COLO829 (cell line): ENCODE measurements at places on chromosomes 3 and 15.

DNA sequence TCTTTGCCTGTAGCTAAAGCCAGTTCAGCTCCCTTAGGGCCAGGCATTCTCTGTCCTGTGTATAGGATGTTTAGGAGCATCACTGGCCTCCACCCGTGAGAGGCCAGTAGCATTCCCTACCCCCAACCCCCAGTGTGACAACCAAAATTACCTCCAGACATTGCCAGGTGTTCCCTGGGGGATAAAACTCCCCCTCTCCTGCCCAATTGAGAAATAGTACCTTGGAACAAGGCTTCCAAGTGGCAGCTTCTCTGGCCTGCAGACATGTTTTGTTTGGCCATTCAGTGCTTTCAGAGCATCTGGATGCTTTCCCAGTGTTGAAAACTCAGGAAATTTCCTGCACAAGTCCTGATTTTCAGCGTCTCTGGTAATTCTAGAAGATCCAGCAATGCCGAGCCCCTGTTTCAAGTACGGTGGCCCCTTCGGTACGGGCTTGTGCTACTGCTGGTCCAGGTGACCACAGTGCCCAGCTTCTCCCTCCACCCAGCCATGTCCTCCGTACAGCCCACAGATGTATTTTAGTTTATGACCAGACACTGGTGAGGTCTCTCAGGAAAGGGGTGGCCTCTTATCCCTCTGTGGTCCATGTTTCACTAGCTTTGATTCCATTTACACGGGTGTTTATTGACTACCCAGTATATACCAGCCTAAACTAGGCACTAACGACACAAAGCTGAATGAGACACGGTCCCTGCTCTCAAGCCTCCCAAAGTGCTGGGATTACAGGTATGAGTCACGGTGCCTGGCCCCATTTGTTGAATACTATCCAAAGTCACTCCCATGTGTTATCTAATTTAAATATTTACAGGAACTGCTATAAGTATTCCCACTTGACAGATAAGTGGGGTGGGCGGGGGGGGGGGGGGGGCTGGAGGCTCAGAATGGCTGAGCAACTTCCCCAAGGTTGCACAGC is 125.4 kb upstream of the RAD18 start:
- no peak for DNase-seq

GRCh38 chr3:31132132-31132769 is 237.8 kb upstream of the GADL1 start:
- peak; percentile 49 for DNase-seq

DNA sequence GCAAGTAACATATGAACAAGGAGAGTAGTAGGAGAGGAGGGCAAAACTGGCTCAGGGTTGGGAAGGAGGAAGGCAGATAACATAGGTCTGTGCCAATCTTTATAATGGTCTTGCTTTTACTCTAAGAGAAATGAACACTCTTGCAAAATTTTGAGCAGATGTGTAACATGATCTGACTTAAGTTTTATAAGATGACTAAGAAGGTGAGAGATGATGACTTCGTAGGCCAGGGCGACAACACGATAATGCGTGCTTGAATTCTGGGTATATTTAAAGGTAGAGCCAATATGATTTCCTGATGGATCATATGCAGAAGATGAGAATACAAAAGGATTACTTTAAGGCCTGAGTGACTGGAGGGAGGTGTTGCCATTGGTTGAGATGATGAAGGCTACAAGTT is 265.4 kb upstream of the KCNMB2 start:
- no peak for DNase-seq

GRCh38 chr15:53665930-53666329 is 93.5 kb downstream of the WDR72 start:
- DNase-seq: no peak

- no peak for DNase-seq
These were observed 983 bp upstream of the ALDH1A3 start for GRCh38 chr15:100878648-100879047.

GRCh38 chr15:78418686-78419085 is 19.3 kb upstream of the IREB2 start:
- DNase-seq: no peak

DNA sequence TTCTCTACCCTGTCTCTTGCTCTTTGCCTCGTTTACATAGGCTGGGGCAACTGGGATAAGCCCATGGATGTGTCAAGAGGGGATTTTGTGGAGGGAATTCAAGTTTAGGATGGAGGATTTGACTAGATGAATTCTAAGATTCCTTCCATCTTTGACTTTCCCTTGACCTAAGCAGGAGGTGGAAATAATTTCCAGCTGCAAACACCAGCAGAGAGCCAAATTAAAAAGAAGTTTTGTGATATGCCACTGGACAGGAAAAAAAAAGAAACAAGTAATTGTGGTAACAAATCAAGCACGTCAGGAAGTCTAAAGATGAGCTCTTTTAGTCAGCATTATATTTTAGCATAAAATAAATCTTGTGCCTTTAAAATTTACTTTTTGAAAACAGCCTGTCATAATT is 49.8 kb downstream of the KCNMB2 start:
- no peak for DNase-seq

- peak; percentile 85 for DNase-seq
These were observed at the start of gene EPHA3 for GRCh38 chr3:89107461-89108290. Gene EPHA3, plus strand, starts transcription at chr3:89107621. Its CDS starts 128 bp downstream, at chr3:89107749.

DNA sequence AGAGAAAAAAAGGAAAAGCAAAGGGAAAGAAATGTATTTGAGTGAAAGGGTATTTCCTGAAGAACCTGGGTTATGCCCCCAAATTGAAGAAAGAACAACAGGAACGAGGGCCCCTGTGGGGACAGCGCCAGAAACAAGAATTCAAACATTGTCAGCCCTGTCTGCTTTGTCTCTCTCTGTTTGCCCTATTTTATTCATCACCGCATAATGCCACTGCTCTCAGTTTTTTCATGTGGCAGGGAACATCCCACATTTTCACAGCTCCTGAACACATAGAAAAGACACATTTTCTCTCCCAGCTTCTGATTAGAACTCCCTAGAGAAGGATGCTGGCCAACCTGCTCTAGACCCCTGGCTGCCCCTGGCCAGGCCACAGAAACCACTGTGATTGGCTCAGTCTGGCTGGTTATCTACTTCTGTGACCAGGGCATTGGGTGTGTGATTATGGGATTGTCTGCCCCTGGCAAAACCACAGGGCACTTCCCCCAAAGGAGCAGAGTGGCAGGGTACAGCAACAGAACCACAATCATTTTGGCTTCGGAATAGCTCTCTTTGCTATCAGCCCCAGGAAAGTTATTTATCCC is 31.3 kb upstream of the CCDC54 start:
- DNase-seq: no peak

GRCh38 chr3:85075663-85076062 is 116.9 kb downstream of the CADM2 start:
- no peak for DNase-seq

GRCh38 chr3:188720636-188721035 is 451.1 kb upstream of the TPRG1 start:
- no peak for DNase-seq

DNA sequence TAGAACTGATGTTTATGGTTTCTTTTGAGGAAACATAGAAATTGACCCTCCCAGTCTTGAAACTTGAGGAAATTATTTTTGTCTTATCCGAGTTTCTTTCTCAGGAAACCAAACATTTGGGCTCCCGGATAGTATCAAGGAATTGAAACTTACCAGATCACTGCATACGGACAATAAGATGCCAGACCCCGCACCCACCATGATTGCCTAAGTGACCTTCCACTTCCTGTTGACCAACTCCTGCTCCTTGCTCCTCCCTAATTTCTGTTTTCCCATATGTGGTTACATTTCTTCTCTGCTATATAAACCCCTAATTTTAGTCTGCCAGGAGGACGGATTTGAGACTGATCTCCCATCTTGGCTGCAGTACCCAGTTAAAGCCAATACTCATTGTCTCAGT is 118.4 kb upstream of the TPRG1 start:
- DNase-seq: no peak

GRCh38 chr15:91040856-91041255 is 18.5 kb upstream of the VPS33B start:
- no peak for DNase-seq

DNA sequence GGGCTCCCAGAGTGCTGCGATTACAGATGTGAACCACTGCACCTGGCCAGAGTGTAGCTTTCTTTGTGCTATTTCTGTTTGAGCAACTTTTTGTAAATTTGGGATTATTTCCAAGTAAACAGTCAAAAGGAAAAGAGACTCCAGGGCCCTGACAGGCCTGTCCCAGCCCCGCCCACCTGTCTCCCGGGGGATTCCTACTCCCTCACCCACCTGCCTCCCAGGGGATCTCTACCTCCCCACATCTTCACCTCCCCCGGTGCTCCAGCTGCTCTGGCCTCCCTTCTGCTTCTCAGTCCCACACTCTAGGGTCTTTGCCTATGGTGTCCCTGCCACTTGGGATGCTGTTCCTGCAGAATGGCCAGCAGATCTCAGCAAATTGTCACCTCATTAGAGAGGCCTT is 7.0 kb downstream of the RHCG start:
- DNase-seq: no peak

GRCh38 chr3:180959691-180960090 is 29.8 kb downstream of the DNAJC19 start:
- DNase-seq: no peak

DNA sequence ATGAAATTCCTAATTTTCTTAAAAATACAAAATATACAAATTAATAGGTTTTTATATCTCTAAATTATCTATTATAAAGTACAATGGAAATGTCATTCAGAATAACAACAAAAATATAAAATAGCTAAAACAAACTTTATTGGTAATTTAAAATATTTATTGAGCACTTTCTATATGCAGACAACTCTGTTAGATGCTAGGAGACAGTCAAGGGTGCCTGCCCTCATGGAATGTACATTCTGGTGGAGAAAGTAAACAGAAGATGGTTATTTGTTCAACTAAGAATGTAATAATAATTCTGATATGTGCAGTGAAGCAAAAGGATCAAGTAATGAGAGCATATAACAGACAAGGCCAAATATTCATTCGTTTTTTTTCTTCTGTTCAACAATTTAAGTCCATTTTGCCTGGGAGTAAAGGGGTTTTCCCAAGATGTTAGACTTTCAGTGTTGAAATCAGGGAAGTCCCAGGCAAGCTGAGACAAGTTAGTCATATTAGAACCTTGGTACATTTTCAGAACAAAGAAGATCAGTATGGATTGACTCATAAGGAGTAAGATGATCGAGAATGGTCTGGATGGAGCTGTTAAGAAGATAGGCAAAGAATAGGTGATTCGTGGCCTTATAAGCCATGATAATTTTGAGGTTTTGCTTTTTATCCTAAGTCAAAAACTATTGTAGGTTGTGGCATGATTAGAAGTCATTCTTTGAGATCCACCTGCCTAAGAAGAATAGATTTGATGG is 150.2 kb upstream of the MLF1 start:
- no peak for DNase-seq

GRCh38 chr3:98583766-98584165 is 9.6 kb downstream of the CPOX start:
- no peak for DNase-seq

- no peak for DNase-seq
These were observed 2.9 kb downstream of the RAB43 start for GRCh38 chr3:129118745-129119144.

DNA sequence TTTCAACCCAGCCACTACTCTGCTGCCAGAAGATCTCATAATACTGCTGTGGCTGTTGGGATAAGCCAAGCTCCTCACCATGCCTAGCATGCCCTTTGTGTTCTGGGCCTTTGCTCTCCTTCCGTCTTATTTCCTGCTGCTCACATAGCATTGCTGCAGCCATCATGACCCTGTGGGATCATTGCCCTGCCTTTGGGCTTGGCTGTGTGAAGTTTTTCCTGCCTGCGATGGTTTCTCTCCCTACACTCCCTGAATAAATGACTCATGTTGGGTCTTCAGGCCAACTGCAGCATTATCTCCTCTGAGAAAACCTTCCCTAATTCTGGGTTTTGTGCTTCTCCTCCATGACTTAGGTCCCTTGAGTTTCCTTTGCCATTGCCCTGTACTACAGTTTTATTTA is 20.8 kb upstream of the TRA2B start:
- no peak for DNase-seq

DNA sequence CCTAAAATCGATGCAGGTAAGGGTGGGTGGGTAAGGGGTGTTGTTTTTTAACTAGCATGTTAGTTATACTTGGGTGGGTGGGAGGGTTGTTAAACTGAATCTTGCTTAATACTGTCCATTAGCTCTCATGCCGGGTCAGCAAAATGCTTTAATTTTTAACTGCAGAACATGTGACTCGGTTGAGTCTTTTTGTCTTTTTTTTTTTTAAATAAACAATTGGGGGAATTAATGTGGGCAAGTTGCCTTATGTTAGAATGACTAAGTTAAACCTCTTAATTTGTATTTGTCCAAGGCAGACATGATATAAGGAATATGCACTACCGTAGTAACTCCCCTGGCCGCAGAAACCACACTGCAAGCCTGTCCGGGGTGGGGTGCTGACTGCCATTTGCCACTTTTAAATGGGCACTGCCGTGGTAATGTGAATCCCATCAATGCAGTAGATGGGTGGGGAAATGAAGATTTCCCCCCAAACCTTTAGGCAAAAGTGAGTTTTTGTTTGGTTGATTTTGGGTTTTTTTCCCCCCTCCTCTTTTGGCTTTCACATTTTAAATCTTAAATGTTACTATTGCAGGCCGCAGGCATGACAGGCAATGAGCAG is 54.3 kb upstream of the CCR4 start:
- DNase-seq: no peak

DNA sequence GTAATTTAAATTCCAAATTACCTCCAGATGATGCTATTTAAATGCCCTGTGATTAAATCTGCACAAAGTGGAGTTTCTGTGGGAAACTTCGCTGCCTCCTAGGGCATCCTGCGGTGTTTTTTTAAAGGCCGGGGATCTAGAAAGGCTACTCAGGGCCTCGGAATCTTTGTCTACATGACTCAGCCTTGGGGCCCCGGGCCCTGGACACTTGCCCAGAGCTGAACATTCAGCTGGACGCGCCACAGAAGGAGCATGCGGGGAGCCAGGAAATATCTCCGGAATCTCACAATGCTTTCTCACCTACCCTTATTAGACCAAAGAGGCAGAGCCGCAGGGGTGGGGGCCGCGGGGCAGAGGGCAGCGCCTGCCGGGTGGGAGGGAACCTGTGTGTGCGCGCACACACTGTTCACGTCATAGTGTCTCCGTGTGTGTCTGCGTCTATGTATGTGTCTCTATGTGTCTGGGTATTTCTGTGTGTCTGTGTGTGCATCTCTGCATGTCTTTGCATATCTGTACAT is 145.5 kb upstream of the TPM1 start:
- DNase-seq: peak; percentile 76

GRCh38 chr3:172456404-172456803 is 8.1 kb upstream of the GHSR start:
- DNase-seq: no peak

- DNase-seq: no peak
These were observed 45.7 kb downstream of the EHHADH start for GRCh38 chr3:185207931-185208746.

DNA sequence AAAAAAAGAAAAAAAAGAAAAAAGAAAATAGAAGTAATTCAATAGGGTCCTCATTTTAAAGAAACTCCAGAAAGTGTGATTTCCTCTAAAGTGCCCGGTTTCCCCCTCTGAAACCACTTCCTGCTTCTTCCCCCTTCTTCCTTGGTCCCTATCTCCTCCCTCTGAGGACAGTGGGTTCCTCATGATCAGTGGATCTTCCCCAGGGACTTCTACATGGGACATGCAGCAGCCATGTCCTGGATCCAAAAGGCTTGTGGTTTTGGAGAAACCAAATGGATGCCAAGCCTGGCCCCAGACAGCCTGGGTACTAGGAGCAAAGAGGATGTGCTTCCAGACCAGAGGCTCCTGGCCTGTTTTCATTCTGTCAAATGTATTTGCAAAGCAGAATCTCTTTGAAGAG is 26.6 kb upstream of the SMAD6 start:
- no peak for DNase-seq
